ENCODE measurements at places on chromosomes 2 and 18.

GRCh38 chr2:49111006-49111405, 43.3 kb downstream of the FSHR start:
- no peak for DNase-seq

DNA sequence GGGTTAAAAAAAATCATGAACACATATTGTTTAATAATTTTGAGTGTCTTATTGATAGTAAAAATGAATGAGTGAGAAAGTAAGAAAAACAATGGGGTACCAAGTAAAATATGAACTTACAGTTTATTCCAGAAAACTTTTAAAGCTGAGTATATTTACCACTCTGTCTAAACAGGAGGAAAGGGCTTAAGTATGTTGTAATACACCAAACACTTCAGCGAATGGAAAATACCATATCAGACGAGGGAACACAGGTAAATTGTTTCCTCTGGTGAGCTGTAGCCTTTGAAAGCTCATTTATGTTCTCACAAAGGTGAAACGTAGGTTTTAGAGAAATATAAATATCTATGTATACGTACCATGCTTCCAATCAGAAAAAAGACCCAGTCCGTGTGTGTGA, 1209.6 kb upstream of the ZEB2 start:
- no peak for DNase-seq

GRCh38 chr2:186032102-186032738, 293.6 kb downstream of the FSIP2 start:
- DNase-seq = no peak

GRCh38 chr2:234245945-234246344, 195.4 kb downstream of the SPP2 start:
- DNase-seq = no peak

- DNase-seq = no peak
Measured at GRCh38 chr2:217370391-217370790, 510.5 kb upstream of the TNP1 start.

- no peak for DNase-seq
Measured at GRCh38 chr2:160075171-160075570, 12.8 kb upstream of the PLA2R1 start.

GRCh38 chr2:218516614-218517013, 51.5 kb downstream of the USP37 start:
- DNase-seq = peak; percentile 22

DNA sequence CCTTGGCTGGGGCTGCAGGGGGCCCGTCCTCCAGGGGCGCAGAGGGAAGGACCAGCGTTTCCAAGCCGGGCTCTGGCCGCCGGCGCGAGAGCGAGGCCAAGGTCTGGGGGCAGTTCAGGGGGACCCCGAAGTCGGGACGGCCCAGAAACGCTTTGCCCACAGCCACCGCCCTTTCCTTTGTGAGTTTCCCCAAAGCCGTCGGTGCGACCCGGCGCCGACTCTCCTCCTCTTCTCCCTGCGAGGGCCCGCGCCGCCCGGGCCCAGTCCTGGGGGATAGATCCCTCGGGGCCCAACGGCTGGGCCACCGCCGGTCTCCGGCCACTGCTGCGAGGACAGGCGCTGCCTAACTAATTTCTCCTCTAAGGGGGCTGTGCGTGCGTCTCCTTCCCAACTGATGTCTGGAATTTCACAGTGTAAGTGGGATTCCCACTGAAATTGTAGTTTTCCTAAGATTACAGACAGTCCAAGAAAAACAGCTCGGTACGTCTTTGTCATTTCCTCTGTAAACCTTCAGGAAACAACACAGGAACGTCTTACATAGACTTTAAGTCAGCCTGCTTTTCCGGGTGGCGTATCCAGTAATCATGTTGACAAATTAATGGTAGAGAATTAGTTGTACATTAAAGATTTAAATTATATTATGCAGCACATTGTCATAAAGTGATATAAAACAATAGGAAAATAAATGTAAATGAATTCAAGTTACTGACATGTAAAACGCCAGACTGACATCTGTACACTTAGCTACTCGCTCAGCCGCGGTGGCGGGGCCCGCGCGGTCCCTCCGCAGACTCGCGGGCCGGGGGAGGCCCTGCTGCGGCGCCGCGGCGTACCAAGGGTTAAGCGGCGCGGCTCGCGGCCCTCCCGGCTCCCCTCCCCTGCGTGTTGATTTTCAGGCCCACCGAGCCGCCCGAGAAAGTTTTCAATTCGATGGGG, 139.4 kb upstream of the SIX3 start:
- DNase-seq = no peak

- no peak for DNase-seq
Measured at GRCh38 chr2:67159929-67160328, 237.2 kb upstream of the ETAA1 start.

GRCh38 chr2:209864716-209865295, 93.2 kb downstream of the UNC80 start:
- DNase-seq = no peak

DNA sequence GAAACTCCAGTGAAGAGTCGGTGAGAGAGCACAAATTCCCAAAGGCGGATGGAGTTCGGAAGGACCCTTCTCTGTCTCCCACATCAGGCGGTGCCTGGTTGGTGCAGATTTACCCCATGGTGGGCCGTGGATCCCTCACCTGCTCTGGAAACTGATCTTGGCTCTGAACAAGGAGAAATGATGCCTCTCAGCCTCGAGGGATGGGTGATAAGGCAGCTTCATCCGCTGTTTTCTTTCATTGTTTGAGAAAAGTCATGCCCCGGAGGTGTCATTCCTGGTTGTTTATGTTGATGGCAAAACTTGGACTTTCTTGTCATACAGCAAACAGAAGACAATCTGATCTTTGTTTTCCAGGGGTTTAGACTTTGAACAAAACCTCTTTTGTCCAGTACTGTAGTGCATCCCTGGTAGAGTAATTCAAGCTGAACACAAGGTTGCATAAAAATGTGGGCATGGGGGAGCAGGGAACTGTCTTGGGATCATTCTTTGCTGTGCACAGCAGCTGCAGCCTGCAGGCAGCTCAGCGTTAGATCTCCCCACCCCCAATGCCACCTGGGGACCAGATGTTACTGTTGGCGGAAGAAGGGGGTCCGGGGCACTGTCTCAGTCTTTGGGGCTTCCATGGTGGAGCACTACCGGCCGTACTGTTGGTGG, 81.3 kb downstream of the NFATC1 start:
- no peak for DNase-seq

GRCh38 chr2:236631281-236631855, 61.7 kb downstream of the ACKR3 start:
- DNase-seq = peak; percentile 44

GRCh38 chr18:76406791-76407190, 88.3 kb downstream of the ZNF516 start:
- DNase-seq = no peak

GRCh38 chr2:12054956-12055618, 308.7 kb downstream of the LPIN1 start:
- DNase-seq = no peak

- no peak for DNase-seq
Measured at GRCh38 chr18:2410688-2411087, 160.6 kb downstream of the METTL4 start.

DNA sequence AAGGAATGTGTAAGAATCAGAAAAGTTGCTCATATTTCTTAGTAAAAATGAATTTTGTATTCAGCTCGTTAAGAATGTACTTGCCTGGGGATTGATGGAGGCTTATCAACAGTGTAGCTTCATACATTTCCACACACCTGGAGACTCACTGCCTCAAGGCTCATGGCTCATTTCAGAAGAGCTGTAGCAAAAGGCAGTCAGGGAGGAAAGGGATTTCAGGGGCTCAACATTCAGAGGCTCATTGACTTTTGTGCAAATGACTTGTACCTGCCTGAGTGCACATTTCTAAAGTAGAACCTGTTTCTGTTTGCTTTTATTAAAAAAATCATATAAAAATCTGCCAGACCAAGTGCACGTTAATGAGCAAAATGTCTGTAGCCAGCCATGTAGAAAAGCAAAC, 304.4 kb downstream of the KCNS3 start:
- DNase-seq = no peak

DNA sequence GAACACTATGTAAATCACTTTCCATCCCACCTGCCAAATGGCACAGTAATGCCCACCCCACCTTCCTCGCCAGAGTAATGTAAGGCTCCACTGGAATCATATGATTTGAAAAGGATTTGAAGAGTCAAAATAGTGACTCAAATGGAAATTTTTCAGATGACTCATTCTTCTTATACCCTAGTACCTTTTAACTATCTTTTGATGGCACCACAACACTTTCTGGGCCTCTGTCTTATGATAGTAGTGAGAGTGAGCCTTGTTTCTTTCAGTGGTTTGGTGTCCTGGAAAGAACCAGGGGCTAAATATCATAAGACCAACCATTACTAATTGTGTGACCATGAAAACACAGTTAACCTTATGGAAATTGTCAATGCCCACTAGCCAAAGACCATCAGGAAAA, 235.4 kb upstream of the SLC14A2 start:
- no peak for DNase-seq

DNA sequence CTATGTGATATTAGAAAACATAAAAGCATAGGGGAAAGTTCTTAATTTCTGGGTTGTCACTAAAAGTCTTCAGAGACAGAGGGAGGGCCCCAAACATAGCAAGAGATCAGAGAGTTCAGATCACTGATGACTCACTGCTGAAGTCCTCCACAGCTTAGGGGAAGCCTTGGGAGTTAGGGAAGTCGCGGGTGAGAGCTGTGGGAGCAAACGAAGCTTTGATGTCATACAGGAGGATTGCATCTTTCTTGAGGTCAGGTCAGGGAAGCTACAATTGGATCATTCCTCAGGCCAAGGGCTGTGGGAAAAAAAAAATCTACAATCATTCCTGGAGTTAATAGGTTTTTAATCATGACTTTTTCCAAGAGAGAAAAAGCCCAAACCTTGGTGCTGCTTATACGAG, 96.2 kb downstream of the COPS8 start:
- no peak for DNase-seq

- no peak for DNase-seq
Measured at GRCh38 chr18:25669741-25670140, 317.8 kb upstream of the ZNF521 start.

DNA sequence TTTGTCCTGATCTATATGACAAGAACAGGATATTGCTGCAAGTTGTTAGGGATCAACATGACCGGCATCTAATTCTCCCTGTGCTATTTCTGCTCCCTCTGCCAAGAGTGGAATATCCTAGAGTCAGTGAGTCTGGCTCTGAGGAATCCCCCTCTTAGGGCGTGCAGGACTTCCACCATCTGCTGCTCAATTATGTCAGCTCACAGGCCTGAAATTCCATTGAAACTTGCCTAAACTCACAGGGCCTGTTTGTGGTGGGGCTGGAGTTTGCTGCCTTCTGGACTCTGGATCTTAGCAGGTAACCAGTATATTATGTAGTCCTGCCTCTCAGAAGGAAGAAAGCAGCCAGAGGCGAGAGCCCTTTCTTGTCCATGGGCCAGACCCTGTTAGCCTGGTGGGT, 323.0 kb downstream of the TSN start:
- DNase-seq = peak; percentile 71

DNA sequence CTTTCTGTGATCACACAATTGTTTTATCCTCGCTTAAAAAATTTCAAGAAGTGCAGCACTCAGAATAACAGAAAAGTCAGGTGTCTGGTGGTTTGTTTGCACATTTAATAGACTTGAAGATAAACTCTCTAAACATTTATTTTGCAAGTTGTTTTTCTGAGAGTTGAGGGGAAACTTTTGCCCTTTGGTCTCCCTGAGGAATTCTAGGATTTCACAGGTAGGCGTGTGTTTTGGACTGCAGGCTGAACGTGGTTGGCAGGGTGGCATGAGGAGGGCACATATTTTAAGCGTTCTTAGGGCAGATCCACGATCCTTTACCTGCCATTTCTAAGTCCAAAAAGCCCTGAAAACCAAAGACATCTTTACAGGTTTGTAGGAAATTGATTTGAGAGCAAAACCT, 188.6 kb downstream of the NEDD4L start:
- DNase-seq = no peak

GRCh38 chr2:69429491-69430183, 7.6 kb downstream of the NFU1 start:
- DNase-seq = no peak

DNA sequence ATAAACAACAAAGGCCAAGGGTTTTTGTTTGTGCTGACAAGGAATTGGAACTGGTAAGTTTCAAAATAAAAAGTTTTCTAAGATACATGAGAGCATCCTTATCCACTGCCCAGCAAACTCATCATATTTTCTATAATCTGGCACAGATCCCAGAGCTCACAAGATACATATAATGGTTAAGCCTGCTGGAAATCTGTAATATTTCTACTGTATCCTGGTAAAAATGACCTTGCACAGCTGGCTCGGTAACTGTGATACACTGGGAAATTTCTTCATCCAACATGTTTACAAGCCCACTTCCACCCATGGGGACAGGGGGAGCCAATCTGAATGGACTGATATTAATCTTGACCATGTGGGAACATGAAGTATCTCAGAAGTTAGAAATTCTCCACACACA, 425.4 kb upstream of the MMADHC start:
- DNase-seq = no peak

DNA sequence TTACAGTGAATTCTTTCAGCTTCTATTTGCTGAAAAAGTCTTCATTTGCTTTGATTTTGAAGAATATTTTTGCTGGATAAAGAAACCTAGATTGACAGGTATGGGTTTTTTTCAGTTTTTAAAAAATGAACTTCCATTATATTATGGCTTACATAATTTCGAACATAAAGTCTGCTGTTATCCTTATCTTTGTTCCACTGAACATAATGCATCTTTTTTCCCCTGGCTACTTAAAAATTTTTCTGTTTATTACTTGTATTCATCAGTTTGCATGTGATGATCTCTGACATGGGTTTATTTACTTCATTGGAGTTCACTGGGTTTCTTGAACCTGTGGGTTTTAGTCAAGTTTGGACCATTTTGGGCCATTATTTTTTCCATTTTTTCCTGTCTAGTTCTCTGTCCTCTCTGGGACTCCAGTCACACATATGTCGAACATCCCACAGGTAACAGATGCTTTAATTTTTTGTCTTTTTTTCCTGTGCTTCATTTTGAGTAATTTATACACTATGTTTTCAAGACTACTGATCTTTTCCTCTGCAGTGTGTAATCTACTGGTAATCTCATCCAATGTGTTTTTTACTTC, 33.1 kb downstream of the SEC11C start:
- no peak for DNase-seq

- no peak for DNase-seq
Measured at GRCh38 chr18:67117804-67118203, 398.7 kb downstream of the DSEL start.

- DNase-seq = no peak
Measured at GRCh38 chr2:234805836-234806235, 146.0 kb upstream of the SH3BP4 start.

- DNase-seq = no peak
Measured at GRCh38 chr18:56302156-56302555, 336.2 kb downstream of the TXNL1 start.

- no peak for DNase-seq
Measured at GRCh38 chr18:408367-408766, 92.1 kb downstream of the COLEC12 start.

GRCh38 chr18:48376406-48376805, 32.8 kb downstream of the ZBTB7C start:
- DNase-seq = no peak
